ENCODE measurements at places on chromosomes 11 and 22. TPM values are rescaled to one million over a fixed set of nuclear protein-coding genes. Genes with fewer than 3 reads are reported as not detected.
A peak's percentile ranks its signal among the peaks of the same experiment; 100 is the strongest.

Gene BRD1
- total RNA-seq = 46.9 TPM

Gene SAA4
- not detected for total RNA-seq

GRCh38 chr11:111554532-111554931, 14.0 kb downstream of the LAYN start:
- H3K36me3 ChIP-seq = peaks cover 5% of the 10 kb centered on the region
- no peak overlapping the region for H3K4me3 ChIP-seq
- H3K27ac ChIP-seq = no peak overlapping the region
- H3K4me1 ChIP-seq = no peaks in the 10 kb centered on the region
- peaks cover 12% of the 10 kb centered on the region for H3K27me3 ChIP-seq

GRCh38 chr11:112801817-112802088, 159.5 kb upstream of the NCAM1 start:
- DNase-seq = no peak
- no peak overlapping the region for H3K27ac ChIP-seq
- no peak overlapping the region for H3K4me3 ChIP-seq
- H3K27me3 ChIP-seq = no peaks in the 10 kb centered on the region
- H3K36me3 ChIP-seq = no peaks in the 10 kb centered on the region
- peaks cover 3% of the 10 kb centered on the region for H3K4me1 ChIP-seq

DNA sequence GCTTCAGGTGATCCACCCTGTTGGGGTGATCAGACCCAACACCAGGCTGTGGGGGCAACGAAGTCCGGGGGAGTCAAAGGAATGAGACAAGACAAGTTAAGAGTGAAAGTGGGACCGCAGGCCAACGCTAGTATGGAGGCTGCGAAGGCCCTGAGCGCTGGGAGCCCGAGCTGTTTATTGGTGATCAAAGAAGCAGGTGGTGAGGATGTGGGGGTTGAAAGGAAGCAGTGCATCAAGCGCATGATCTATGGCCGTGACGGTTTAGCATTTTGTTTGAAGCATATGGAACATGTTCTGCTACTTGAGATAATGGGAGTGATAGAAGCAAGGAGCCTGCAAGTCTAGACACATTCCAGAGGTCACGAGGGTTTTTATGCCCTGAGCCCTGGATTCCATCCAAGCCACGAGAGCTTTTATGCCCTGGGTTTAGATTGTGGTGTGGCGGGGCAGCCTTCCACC, 49.5 kb downstream of the MCHR1 start:
- H3K4me1 ChIP-seq = peaks cover 53% of the 10 kb centered on the region
- H3K27ac ChIP-seq = peak overlapping the region; percentile 93
- H3K36me3 ChIP-seq = peaks cover 12% of the 10 kb centered on the region
- no peaks in the 10 kb centered on the region for H3K27me3 ChIP-seq
- H3K4me3 ChIP-seq = peak overlapping the region; percentile 53
